Tibial nerve (tissue), 4 donors: ENCODE measurements at places on chromosomes 16 and 17. TPM values are rescaled to one million over a fixed set of nuclear protein-coding genes. Genes with fewer than 3 reads are reported as not detected.

- no peak overlapping the region for H3K27ac ChIP-seq
- peaks cover under 1% of the 10 kb centered on the region for H3K4me1 ChIP-seq
- no peaks in the 10 kb centered on the region for H3K27me3 ChIP-seq
- H3K36me3 ChIP-seq = peaks cover 33% of the 10 kb centered on the region
- DNase-seq = no peak
- no peak overlapping the region for H3K4me3 ChIP-seq
Measured at GRCh38 chr16:20889625-20890275, 10.4 kb downstream of the DCUN1D3 start.

- H3K27ac ChIP-seq = no peak overlapping the region
- H3K4me1 ChIP-seq = no peaks in the 10 kb centered on the region
- no peak for DNase-seq
- H3K36me3 ChIP-seq = no peaks in the 10 kb centered on the region
- no peak overlapping the region for H3K4me3 ChIP-seq
- no peaks in the 10 kb centered on the region for H3K27me3 ChIP-seq
Measured at GRCh38 chr17:9181640-9182039, 160.3 kb downstream of the NTN1 start.

Gene BTBD17
- total RNA-seq = not detected

GRCh38 chr16:1052721-1053120 lies 19.8 kb upstream of the SSTR5 start:
- no peak for DNase-seq
- no peak overlapping the region for H3K27ac ChIP-seq
- H3K4me3 ChIP-seq = no peak overlapping the region
- H3K4me1 ChIP-seq = peaks cover 27% of the 10 kb centered on the region
- no peaks in the 10 kb centered on the region for H3K36me3 ChIP-seq

DNA sequence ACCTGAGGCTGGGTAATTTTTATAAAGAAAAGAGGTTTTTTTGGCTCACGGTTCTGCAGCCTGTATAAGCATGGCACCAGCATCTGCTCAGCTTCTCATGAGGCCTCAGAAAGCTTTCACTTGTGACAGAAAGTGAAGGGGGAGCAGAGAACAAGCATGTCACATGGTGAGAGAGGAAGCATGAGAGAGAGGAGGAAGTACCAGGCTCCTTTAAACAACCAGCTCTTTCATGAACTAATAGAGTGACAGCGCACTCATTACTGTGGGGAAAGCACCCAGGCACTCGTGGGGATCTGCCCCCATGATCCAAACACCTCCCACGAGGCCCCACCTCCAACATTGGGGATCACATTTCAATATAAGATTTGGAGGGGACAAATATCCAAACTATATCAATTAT lies 86.8 kb downstream of the USP32 start:
- no peaks in the 10 kb centered on the region for H3K36me3 ChIP-seq
- no peak for DNase-seq
- H3K4me1 ChIP-seq = peaks cover 12% of the 10 kb centered on the region
- H3K27ac ChIP-seq = no peak overlapping the region

Gene SOCS3
- total RNA-seq = 23.7 TPM

GRCh38 chr16:48129926-48130325 lies 25.9 kb downstream of the ABCC12 start:
- H3K4me3 ChIP-seq = no peak overlapping the region
- no peaks in the 10 kb centered on the region for H3K27me3 ChIP-seq
- H3K4me1 ChIP-seq = no peaks in the 10 kb centered on the region
- H3K36me3 ChIP-seq = no peaks in the 10 kb centered on the region

GRCh38 chr17:65799454-65799853 lies 238.0 kb upstream of the AXIN2 start:
- no peaks in the 10 kb centered on the region for H3K4me1 ChIP-seq
- H3K36me3 ChIP-seq = no peaks in the 10 kb centered on the region
- no peak overlapping the region for H3K4me3 ChIP-seq

Gene KCNJ18
- not detected for total RNA-seq

GRCh38 chr16:58318391-58318790 lies 23.6 kb upstream of the PRSS54 start:
- H3K36me3 ChIP-seq = no peaks in the 10 kb centered on the region
- no peak overlapping the region for H3K4me3 ChIP-seq
- no peak for DNase-seq
- H3K27ac ChIP-seq = no peak overlapping the region

GRCh38 chr17:78817123-78817522 lies 23.5 kb downstream of the USP36 start:
- no peak overlapping the region for H3K4me3 ChIP-seq
- no peaks in the 10 kb centered on the region for H3K27me3 ChIP-seq
- no peak overlapping the region for H3K27ac ChIP-seq
- DNase-seq = no peak
- H3K4me1 ChIP-seq = peaks cover 5% of the 10 kb centered on the region
- peaks cover 99% of the 10 kb centered on the region for H3K36me3 ChIP-seq

Gene KRTAP3-1
- not detected for total RNA-seq

Gene SCIMP
- 2.0 TPM for total RNA-seq

GRCh38 chr17:3754458-3755334 lies 31.0 kb downstream of the HASPIN start:
- H3K4me1 ChIP-seq = no peaks in the 10 kb centered on the region
- H3K36me3 ChIP-seq = no peaks in the 10 kb centered on the region
- no peak for DNase-seq
- H3K4me3 ChIP-seq = no peak overlapping the region

DNA sequence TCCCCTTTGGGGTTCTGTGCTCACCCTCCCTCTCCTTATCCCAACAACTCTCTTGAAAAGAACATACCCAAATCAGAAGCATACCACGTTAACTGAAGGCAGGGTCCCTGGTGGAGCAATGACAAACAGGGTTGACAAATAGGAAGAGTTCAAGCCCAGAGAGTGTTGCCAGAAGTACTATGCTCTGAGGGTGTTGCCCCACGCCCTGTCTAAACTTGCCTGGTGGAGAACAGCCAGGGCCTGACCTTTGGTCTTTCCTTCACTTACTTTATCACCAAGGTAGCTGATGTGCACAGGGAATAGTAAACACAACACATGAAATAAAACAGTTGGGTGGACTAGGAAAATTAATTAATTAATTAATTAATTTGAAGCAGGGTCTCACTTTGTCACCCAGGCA lies 23.3 kb downstream of the ZNF75A start:
- H3K27ac ChIP-seq = no peak overlapping the region
- peaks cover 16% of the 10 kb centered on the region for H3K36me3 ChIP-seq
- DNase-seq = no peak
